ENCODE measurements at places on chromosomes 3 and 15. TPM values are rescaled to one million over a fixed set of nuclear protein-coding genes. Genes with fewer than 3 reads are reported as not detected.

The ZNF620 gene
- 1.3 TPM for total RNA-seq

The SAXO2 gene
- total RNA-seq, result not detected

The LRRC2 gene
- total RNA-seq, result 2.7 TPM

The CCR3 gene
- total RNA-seq, result not detected

The IMPG2 gene
- total RNA-seq, result 0.09 TPM

The SNTN gene
- not detected for total RNA-seq

The CIP2A gene
- 9.2 TPM for total RNA-seq

The GRAMD2A gene
- 8.0 TPM for total RNA-seq

The SLC24A5 gene
- total RNA-seq, result not detected

The TERC gene
- 221 TPM for total RNA-seq

The NEO1 gene
- 14.4 TPM for total RNA-seq

DNA sequence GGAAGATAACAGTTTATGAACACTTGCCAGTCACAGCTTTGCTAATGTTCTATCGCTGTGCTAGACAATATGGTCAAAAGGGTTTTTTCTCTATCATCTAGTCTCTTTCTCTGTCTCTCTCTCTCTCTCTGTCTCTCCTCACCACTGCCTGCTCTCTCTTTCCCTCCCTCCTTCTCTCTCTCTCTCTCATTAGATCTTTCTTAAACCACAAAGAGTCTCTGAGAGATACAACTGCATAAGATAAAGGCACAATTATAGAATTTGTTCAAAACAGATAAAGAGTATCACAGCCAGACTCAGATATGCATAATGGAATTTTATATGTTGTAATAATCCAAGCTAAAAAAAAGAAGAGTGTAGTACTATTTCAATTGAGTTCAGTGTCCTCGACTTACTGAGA, 258.4 kb downstream of the MECOM start:
- DNase-seq, result no peak

- no peak for DNase-seq
Measured at GRCh38 chr3:50163572-50164455, 8.7 kb downstream of the SEMA3F start.

GRCh38 chr15:55318588-55319494, at the start of the genes PIGB and PIGBOS1:
TSS of gene PIGB (plus strand) at chr15:55319222. CDS start at chr15:55319251, 29 bp downstream.
TSS of gene PIGBOS1 (minus strand) at chr15:55319123. CDS start at chr15:55317792, 1,331 bp downstream.
- peak; percentile 51 for DNase-seq

DNA sequence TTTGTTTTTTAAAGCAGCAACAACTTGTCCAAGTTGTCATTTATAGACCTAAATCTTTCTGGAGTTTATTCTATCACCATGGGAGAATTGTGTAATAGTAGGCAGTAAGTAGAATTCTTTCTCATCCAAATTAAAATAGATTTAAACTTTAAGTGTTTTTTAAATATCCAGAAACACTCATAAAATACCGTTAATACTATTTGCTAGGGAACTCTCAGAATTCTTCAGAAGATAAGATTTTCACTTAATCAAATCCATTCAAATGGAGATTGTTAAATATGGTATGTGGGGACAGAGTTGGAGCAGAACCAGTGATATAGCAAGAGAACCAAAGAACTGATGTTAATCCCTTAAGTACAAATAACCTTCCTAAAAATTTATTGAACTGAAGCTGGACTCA, 71.0 kb downstream of the ARIH1 start:
- DNase-seq, result no peak

DNA sequence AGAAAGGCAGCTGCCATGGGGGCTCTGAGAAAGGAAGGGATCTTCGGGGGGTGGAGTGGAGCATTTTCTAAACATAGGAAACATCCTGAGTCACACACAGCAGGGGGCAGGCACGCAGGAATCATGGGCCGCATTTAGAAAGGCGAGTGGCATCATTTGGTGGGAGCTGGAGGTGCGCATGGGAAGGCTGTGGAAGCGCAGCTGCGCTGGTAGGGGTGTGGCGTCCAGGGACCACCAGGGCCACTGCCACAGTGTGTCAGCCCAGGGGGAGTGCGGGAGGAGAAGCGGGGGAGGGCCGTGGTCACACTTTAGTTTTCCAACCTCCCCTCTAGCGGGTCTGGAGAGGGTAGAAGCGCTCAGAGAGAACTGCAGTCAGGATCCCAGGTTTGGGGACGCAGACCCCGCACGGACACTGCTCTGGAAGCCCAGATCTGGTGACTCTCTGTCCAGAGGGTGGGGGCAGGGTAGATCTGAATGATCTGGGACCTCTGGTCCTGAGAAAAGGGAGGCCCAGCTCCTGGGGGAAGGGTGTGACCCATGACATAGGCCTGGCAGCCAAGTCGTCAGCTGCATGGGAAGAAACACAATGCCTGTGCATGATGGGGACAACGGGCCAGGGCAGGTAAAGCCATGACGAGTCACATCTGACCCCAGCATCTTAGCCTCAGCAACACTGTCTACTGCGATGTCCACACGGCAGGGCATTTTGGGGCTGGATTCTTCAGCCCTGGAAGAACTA, 88.0 kb upstream of the IQSEC1 start:
- DNase-seq, result no peak

- DNase-seq, result no peak
Measured at GRCh38 chr3:45952456-45952855, 9.2 kb downstream of the CXCR6 start.

GRCh38 chr15:27514526-27514925, 543.5 kb downstream of the GABRG3 start:
- no peak for DNase-seq

DNA sequence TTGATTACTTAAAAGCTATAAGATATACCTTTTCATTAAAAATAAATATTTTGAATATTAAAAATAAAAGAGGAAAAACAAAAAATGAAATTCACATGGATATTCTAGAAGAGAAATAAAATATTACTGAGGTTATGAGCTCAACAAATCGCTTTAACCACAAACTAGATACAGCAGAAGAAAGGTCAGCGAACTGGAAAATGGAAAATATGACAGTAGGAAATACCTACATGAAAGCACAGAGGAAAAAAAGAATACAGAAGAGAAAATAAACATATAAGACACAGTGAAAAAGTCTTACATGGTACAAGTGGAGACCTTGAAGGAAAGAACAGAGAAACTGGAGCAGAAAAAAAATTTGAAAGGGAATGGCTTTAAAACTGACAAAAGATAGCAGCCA, 33.2 kb downstream of the SCAPER start:
- DNase-seq, result no peak

DNA sequence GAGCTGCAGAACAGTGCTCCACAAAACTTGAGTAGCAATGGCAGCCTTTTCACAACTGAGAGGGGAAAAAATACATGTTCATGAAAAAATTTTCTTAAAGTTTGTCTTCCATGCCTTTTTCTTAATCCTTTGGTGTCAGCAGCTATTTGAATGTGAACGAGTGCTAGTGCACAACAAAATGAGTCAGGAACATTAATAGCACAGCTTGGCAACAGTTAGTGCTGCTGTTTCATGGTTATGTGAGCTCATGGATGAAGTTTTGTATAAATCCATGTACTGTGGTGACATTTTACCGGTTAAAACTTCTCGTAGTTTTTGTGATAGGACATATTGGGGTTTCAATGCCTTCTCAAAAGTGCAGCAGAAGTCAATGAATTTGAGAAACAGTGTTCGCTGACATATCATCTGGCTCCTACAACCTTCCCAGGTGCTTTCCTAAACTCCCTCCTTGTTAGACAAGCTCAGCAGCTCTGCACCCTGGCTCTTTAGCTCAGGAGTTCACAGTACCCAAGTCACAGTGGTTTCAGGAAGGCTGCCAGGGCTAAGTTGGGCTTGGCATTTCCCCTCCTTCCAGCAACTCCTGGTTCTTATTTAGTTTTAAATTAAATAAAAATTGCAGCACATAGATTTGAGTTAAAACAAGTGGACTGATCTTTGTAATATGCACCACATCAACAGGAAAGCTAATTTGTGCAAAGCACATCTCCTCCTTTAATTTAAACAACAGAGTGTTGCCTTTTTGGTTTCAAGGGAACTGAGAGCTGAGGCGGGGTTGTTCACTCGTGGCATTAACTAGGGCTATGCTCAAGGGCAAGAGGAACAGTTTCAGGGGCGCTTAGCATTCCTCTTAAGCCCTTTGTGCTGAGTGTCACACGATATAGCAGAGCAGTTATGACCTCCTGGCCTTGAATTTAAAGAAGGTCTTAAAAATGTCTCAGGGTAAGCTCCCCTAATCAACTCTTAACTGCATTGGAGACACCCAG, 362.8 kb downstream of the CHST2 start:
- DNase-seq, result no peak

GRCh38 chr15:38351466-38351865, 98.8 kb downstream of the SPRED1 start:
- DNase-seq, result no peak

- no peak for DNase-seq
Measured at GRCh38 chr3:46576-46975, 150.0 kb upstream of the CHL1 start.

- DNase-seq, result no peak
Measured at GRCh38 chr3:143060906-143061305, 58.7 kb upstream of the CHST2 start.

DNA sequence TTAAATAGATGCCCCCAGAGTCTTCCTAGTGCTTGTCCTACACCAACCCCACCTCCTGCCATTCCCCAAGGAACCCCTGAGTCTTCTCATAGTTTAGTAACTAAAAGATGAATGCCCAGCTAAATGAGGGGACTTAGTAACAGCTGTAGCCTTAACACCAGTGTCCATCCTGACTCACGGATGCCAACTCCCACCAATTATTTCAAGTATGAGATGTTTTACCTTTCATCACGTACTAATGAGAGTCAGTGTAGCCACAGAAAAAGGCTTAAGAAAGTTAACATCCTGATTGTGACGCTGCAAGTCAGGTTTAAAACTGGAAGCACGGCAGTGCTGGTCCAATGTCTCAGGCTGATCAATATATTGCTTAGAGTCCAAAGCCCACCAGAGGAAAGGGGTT, 109.9 kb downstream of the FMN1 start:
- DNase-seq, result no peak

DNA sequence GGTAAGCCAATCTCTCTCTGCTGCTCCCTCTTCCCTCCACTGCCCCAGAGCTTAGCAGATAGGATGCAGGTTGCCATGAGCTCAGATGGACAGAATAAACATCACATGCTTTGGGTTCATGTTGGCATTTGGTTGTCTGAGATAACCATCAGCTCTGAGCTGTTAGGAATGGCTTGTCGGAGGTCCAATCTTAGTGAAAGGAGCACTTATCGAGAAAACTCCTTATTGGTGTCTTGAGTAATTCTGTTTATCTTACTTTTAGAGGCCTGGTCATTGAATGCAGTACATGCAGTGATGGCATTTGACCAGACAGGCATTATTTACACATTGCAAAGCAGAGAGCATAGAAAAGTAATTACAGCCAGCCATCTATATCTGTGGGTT, 99.7 kb downstream of the CEMIP start:
- no peak for DNase-seq

DNA sequence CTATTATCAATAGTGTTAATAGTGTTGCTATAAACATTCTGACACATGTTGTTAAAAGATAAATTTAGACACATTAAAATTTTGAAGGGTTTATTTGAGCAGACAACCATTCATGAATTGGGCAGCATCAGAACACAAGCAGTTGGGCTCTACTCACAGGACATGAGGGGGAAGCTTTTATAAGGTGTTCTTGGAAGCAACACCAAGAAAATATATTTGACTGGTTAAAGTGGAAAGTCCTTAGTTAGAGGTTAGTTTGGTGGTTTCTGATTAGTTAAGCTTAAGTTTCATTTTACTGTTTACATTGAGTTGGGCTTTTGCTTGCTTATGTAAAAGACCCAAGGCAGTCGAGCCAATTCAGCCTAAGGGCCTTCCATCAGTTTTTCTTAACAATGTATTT, 220.7 kb downstream of the CD47 start:
- no peak for DNase-seq

DNA sequence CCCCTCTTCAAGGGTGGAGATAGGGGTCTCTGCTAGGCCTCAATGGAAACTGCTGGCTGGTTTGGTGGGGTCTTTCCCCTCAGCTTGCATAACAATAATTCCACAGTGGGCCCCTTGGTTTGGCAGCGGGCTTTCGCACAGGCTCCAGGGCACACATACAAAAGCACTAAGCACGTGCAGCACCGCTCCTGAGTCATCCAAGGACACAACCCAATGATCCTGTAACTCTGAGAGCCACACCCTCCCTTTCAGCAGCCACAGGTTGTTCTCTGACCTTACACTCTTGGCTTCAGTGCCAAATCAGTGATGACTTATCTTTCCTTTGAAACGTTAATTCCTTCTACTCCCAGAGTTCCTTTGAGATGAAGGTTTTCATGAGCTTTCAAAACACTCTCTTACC, 41.7 kb downstream of the DAPK2 start:
- DNase-seq, result no peak

GRCh38 chr15:35312344-35312743, 227.2 kb upstream of the NANOGP8 start:
- no peak for DNase-seq

GRCh38 chr3:124498891-124499290, 231.4 kb upstream of the UMPS start:
- no peak for DNase-seq

GRCh38 chr15:85314146-85314545, 66.3 kb upstream of the AKAP13 start:
- DNase-seq, result no peak

DNA sequence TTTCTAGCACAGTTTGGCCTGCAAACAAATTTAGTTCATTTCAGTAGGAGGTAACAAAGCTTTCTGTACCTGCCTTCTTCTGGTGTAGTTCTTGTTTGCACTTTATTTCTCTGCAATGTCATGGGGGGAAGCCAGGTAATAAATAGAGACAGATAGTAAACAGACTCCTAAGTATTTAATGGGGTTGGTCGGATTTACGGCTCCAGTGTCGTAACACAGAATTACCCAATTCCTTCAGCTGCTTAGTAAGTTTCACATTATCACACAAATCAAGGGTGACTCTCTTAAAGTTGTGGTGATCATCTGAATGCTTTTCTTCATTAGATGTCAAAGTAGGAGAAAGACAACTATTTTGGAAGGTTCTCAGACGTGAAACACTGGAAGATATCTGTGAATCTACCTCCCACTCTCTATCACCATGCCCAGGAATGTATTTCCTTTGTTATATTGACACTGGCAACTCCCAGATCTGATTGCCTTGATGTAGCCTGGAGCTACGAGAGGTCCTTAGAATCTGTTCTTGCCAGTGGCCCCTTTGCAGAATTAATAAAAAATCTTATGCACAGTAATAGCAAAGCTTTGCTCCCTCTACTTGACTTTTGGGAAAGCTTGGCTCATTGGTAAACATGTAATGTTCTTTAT, 25.0 kb upstream of the TMC3 start:
- DNase-seq, result no peak

Measured in esophagus squamous epithelium (tissue), 5 donors.